Cerebellar nuclear complex (tissue), 1 donor: ENCODE measurements at places on chromosomes 7 and 10.

GRCh38 chr10:127921753-127922145, 14.8 kb downstream of the PTPRE start:
- DNase-seq: no peak

DNA sequence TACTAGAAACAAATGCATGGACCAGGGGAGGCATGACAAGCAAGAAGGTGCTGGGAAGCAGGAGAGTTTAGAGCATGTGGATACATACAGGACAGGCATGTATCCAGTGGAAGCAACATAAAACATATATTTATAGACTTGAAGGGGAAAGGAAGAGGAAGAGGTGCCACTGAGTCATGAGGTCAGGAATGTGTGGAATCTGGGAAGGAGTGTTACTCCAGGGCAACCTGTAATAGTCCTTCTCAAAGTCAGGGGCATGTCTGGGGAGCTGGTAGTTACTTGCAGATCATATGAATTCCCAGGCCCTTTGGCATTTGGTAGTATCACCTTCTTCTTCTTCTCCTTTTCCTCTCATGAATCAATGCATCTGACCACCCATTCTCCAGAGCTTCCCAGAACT, 246.6 kb downstream of the XPNPEP1 start:
- DNase-seq: no peak

- no peak for DNase-seq
Observed at GRCh38 chr10:69873135-69873639, 71.5 kb downstream of the COL13A1 start.

DNA sequence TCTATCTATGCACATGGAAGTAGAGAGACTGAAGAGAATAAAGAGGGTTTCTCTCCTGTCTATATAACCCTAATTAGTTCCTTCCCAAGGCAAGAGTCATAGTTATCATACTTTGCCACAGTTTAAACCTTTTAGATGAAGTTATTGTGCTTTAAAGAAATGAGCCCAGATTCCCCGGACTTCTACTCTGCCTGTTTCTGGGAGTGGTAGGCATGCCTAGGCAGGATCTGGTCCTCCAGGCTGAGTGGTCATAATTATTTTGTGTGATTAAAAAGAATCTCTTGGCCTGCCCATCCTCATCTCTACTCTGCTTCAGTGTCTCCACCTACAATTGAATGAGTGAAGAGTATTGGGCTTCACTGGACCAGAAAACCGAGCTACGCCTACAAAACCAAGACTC, 179.2 kb downstream of the IMMP2L start:
- DNase-seq: no peak

GRCh38 chr7:115827305-115828045, 203.1 kb downstream of the TFEC start:
- DNase-seq: no peak

DNA sequence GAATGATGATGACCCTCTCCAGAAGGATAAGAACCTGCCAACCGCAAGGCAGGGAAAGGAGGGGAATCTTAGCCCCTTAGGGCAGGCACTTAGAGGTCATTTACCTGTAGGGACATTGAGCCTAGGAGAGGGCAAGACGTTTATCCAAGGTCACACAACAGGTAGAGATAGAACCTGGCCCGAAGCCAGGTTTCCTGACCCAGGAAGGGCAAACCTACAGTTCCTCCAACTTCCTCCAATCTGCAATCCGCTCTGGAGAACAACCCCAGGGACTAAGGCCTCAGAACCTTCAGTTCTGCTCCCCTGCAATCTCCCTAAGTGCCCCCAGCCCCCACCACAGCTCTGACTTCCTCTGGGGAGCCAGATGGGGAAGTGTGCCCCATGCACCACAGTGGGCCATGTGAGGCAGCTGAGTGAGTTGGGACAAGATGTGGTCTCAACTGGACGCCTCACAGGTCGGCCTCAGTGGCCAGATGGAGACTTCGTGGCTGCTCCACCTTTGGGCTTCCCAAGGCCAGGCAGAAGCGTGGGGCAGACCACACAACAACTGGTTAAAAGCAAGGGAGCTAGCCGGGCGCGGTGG, 1.4 kb upstream of the PSAP start:
- DNase-seq: no peak

GRCh38 chr7:103121641-103122040, 27.3 kb downstream of the NAPEPLD start:
- no peak for DNase-seq

DNA sequence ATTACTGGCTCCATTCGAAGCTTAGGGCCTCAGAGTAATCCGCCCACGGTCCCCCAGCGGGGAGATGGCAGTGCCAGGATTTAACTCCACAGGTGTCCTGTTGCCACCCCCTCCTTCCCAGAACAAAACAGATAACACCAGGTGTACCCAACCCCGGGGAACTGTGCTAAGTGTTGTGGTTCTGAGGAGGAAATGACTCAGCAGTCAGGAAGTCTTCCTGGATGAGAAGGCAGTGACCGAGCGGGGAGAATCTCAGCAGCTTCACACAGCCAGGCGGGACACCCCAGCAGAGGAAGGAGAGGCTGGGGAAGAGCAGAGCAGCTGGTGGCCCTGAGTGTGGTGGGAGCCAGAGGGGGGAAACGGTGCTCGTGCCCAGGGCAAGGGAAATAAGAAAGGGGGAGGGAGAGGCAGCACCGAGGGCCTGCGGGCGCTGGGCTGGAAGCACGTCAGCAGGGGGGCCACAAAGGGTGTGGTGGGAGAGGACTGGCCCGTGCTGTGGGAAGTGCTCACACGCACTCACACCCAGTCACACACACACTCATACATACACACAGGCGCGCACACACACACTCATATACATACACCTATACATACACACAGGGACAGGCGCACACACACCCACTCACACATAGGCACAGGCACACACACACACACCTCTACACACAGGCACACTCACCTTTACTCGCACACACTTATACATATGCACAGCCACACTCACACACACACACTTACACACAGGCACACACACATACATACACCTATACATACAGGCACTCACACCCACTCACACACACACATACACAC, 59.8 kb upstream of the CHST15 start:
- DNase-seq: no peak

GRCh38 chr7:42736931-42737330, 174.9 kb downstream of the C7orf25 start:
- DNase-seq: no peak

- DNase-seq: no peak
Observed at GRCh38 chr10:58647376-58648112, 134.9 kb downstream of the BICC1 start.

DNA sequence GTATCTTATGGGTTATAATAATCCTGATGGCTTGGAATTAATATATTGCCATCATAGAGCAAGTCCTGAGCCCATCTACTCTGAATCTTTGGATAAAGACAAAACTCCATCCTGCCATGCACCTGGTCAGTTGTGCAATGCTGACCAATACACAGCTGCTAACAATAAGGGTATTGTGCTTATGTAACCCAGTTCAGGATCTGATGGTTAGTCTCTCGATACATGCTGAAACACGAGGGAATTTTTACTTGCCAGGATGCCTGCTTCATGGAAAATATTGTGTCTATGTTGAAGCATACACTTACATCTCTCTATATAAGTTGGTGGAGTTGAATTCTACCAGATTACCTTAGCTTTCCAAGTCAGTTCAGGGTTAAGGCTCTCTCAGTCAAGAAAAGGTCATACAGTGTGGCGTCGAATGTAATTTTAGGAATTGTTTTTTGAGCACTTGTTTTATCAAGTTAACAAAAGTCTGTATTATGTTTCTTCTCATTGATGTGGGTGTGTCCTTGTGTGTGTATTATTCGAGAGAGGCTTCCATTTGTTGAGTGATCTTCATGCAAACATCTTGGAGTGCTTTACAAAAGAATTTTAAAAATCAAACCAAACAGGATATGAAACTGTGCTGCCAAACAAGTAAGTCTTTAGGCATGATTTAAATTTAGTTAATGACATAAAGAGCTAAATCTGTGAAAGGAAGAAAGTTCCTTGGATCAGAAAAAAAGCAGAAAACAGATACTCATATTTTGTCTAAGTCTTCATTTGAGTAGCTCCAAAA, 449.1 kb downstream of the SUGCT start:
- DNase-seq: no peak

- DNase-seq: no peak
Observed at GRCh38 chr7:55299273-55299967, 65.7 kb upstream of the LANCL2 start.

- no peak for DNase-seq
Observed at GRCh38 chr10:74880041-74880440, 53.6 kb downstream of the KAT6B start.

DNA sequence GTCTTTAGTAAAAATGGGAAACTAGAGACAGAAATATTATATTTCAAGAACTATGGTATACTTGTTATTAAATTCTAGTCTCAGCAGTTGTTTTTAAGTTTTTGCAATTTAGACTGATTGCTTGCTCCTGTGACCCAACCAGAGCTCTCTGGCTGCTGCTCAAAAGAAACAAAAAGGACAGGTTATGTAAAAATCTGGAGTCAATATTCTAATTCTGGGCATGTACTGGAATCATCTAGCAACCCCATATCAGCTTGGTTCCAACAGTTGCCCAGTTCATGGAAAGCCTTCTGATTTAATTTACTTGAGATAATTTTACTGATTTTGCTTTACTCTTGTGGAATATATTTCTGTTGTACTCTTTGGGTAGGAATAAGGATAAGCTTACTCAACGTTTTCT, 10.3 kb downstream of the KCP start:
- DNase-seq: no peak

DNA sequence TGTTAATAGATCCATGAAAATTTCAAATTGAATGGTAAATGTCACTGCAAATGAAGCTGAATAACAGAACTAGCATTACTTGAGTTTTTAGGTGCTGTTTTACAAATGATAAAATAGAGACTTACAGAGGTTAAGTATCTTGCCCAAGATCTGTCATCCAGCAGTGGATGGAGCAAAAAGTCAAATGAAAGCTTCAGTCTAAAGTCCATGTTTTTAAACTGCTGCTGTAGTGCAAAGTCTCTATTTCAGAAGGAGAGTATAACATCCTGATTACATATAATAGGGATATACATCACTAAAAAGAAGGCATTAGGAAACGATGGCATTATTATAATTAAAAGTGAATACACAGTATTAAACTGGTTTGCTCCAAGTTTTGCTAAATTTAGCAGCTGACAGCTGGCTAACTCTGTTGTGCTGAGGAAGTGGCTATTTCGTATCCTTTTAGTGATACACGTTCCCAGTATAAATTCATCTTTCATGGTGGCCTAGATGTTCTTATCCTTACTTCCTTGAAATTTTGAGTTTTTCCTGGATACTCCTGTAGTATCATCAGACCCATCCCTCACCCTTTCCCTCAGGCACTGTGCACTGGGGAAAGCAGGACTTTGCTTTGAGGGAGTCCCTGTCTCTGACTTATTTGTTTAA, 603.2 kb downstream of the MAGI2 start:
- no peak for DNase-seq

GRCh38 chr7:133794479-133794878, 332.7 kb upstream of the LRGUK start:
- no peak for DNase-seq

- DNase-seq: no peak
Observed at GRCh38 chr7:75624134-75624832, 114.5 kb downstream of the HIP1 start.

- DNase-seq: no peak
Observed at GRCh38 chr7:152527610-152528032, 91.8 kb upstream of the KMT2C start.
